NCI-H1417 treated with DMSO at 0.1 percent for 48 hours (cell line): ENCODE measurements at places on chromosomes 7 and 10.

GRCh38 chr7:158343526-158343925, 244.1 kb downstream of the PTPRN2 start:
- DNase-seq: no peak

DNA sequence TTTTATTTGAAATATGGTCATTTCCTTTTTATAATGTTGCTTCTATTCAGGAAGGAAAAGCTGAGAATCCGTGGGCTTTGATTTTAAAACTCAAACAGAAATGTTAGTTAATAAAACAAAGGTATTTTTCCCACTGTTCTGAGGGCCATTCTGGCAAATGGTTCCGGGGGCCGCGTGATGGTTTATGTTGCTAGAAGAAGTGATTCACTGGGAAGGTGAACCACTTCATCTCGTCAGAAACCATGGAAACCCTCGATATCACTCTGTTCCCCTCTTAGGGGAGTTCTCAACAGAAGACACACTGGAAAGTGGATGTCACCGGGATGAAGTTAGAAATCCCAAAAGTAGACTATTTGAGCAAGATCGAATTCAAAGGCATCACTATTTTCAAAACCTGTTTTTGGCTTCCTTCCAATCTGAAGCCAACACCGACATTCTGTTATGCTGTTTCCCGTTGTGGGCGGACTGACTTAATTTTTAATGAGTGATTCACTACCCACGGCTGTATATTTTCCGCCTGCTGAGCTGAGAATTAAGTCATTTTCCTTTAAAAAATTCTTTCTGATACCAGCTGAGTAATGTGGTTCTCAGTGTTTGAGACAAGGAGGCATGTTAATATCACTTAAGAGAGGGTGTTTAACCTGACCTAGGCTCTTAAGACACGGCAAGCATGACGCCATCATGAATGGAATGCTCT, 84.1 kb downstream of the PTPRE start:
- DNase-seq: no peak

DNA sequence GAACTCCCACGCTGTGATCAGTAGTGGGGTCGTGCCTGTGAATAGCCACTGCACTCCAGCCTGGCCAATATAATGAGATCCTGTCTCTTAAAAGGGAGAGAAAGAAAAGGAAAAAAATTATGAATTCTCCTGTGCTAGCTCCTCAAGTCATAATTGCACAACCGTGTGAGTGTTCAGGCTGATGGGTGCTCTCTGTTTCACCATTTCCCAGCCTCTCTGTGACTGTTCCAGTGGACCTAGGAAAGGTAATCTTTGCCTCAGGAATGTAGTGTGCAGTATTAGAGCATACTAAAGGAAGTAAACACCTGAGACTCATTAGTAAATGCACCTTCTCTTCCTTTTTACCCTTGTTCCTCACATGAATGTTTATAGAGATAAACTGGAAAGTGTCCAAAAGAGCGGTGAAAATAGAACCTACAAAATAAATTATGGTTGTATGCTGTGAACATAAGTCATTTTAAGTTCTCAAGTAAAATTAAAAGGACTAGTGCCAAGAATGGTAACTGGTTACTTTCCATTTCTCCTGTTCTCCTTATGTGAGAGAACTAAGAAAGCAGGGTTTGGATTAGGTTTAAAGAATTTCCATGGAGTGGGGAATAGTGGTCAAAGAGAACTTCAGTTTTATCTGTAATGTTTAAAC, 42.7 kb downstream of the INPP5F start:
- no peak for DNase-seq

- no peak for DNase-seq
Observed at GRCh38 chr10:13989616-13990015, 341.1 kb downstream of the FRMD4A start.

GRCh38 chr10:47022311-47023131, 111.3 kb downstream of the PTPN20 start:
- DNase-seq: no peak

- DNase-seq: no peak
Observed at GRCh38 chr10:101629837-101630632, 41.9 kb downstream of the DPCD start.

- DNase-seq: no peak
Observed at GRCh38 chr10:93422118-93422517, 60.0 kb downstream of the MYOF start.

GRCh38 chr7:108454674-108455550, 1.3 kb downstream of the NRCAM start:
- no peak for DNase-seq

GRCh38 chr7:127904670-127904985, 126.6 kb downstream of the LRRC4 start:
- no peak for DNase-seq

DNA sequence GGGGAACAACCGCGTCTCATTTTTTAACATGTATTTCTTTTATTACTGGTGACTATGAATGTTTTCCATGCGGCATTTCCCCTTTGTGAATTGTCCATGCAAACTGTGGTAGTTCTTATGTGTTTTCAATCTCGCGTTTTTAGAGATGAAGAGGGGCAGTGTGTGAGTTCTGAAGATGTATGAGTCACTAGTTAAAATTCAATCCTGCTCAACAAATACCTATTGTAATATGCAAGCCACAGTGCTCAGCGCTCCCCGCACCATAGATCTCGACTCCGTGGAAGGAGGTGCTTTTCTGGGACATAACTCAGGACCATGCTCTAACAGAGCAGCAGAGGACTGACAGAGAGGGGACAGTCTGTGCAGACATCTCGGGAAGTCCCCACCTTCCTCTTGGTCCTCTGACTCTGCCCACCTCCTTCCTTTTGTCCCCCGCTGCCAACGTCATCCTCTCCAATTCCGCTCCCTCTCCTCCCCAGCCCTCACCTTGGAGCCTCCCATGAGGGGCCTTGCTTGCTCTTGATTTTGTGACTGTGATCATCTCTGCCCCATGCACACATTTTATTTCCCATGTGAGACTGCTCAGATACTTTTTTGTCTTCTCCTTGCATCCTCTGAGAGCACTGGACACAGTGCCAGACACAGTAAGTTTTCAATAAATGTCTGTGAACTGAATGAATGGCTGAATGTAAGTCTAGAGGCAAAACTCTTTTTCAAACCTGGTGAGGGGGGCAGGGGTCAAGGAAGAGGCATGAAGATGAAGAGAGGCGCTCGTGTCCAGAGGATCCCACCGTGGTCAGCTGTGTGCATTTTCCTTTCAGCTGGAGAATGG, 42.7 kb upstream of the PLEKHA1 start:
- DNase-seq: no peak

DNA sequence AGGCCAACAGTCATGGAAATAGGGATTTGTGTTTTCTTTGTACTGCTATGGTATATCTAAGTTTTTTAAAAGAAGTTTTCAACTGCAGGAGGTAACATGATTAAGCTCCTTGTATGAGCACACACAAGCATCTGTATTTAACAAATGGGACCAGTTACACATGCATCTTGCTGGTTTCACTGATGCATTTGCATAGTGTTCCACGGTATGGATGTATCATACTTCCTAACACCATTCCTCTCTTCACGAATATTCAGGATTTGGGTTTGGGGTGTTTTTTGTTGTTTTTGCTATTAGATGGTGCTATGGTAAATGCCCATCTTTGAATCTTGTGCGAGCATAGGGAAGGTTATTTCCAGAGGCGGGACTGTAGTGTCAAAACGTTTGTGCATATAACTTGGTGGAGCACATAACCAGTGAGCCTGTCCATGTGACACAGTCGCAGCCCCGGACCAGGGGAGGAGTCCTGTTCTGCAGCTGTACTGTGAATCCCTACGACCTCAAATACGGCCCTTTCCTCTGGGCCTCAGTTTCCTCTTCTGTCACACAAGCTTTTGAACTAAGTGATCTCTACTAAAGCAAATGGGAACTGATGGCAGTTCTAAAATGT, 1.9 kb downstream of the H2BK1 start:
- no peak for DNase-seq

GRCh38 chr7:17005271-17005670, 123.5 kb upstream of the AGR3 start:
- no peak for DNase-seq

DNA sequence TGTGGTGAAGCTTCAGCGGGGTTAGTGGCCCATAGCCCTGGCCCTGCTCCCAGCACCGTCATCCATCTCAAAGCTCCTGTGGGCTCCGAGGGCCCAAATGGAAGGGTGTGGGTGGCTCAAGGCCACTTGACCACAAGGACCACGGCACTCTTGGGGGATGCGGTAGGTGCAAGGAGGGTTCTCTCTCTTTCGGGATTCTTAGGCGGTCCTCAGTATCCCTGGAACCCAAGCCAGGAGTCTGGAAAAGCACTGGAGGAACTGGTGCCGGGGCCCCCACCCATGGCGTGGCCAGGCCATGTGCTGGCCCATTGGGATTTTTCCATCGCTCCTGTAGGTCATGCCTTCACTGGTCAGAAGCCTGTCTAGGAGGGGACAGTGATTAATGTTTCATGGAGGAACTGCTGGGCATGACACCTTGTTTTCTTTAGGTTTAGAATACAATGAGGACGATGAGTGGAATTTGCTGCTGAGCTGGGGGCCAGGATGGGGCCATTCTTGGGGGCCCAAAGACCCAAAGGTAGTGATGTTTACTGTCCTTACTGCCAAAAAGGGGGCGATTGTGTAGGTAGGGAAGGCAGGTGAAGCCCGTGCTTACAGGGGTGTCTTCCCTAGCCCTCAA, 16.7 kb downstream of the AQP1 start:
- DNase-seq: no peak

- no peak for DNase-seq
Observed at GRCh38 chr10:114258274-114258840, 19.3 kb downstream of the VWA2 start.

- no peak for DNase-seq
Observed at GRCh38 chr10:4240608-4241197, 455.7 kb upstream of the KLF6 start.

DNA sequence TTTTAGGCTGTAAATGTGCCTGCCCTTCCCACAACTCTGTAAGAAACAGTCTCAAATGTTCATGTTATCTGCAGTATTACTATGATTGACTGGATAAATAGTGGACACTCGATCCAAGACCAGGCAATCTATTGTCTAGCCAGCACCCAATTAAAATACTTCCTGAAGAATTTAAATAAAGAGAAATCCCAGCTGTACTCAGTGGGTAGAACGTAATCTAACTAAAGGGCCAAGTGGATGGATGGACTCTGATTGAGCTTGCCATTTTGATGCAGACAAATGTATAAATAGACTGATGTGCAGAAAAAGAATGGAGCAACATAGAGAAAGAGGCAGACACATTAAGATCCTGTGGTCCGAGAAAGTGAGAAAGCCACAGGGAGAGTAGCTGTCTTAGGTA, 158.0 kb downstream of the IPMK start:
- no peak for DNase-seq

DNA sequence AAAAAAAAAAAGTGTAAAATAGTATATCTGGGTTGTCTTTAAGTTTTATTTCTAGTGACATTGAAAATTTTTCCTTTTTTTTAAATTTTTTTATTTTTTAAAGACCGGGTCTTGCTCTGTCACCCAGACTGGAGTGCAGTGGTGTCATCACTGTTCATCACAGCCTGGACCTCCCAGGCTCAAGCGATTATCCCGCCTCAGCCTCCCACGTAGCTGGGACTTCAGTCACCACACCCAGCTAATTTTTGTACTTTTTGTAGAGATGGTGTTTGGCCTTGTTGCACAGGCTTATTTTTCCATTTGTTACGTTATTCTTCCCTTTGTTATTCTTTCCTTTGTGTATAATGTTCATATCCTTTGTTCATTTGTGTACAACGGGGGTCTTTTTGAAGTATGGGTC, 30.1 kb downstream of the TSPAN14 start:
- DNase-seq: no peak

GRCh38 chr10:130729876-130730275, 581.6 kb downstream of the TCERG1L start:
- DNase-seq: no peak

- no peak for DNase-seq
Observed at GRCh38 chr10:63115732-63116383, 17.3 kb upstream of the NRBF2 start.

- no peak for DNase-seq
Observed at GRCh38 chr10:6592080-6592479, 12.0 kb upstream of the PRKCQ start.
